ENCODE measurements at places on chromosomes 2 and 18.

DNA sequence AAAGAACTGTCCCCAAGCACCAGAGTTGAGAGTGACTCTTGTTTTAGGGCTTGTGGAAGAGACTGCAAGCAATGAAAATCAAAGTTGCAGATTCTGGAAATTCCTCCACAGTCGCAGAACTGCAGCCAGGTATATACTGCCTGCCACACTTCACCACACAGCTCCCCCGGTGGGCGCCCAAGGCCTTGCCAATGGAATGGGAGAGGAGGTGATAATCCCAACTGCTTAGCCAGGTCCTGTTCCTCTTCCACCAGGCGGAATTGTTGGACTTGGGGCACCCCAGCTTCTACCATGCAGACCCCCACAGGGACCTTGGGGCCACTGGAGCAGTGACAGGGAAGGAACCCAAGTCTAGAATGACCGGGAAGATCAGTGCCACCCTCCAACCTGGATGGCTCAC, 4.8 kb upstream of the PDIA6 start:
- no peak for DNase-seq

DNA sequence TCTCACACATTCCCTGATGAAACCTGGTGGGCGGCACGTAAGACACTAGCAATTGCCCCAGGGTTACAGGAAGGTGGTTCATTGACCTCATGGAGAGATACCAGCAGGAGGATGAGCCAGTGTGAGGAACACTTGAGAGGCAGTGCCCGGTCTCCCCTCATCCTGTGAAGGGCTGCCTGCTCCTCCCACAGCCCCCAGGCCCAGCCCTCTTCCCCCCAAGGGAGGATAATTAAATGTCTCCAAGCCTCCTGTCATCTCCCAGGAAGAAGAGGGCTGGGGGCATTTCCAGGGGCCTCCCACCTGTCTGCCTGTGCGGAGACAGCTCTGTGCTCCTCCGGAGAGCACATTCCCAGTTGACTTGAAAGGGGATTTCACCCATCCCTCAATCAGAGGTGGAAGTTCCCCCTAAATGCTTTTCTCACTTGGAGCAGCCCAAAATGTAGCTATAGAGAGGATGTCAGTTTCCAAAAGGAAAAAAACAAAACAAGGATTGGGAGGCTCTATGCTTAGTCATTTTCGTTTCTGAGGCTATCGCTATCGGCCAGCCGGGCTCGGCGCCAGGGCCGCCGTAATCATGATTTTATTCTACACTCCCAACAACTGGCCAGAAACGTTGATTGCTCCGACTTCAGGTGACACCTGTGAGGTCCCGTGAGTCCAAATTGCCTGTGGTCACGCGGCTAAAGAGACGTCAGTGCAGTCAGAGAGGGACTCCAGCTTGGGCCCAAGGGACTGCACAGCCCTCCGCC, 7.1 kb downstream of the KCNF1 start:
- DNase-seq = no peak

DNA sequence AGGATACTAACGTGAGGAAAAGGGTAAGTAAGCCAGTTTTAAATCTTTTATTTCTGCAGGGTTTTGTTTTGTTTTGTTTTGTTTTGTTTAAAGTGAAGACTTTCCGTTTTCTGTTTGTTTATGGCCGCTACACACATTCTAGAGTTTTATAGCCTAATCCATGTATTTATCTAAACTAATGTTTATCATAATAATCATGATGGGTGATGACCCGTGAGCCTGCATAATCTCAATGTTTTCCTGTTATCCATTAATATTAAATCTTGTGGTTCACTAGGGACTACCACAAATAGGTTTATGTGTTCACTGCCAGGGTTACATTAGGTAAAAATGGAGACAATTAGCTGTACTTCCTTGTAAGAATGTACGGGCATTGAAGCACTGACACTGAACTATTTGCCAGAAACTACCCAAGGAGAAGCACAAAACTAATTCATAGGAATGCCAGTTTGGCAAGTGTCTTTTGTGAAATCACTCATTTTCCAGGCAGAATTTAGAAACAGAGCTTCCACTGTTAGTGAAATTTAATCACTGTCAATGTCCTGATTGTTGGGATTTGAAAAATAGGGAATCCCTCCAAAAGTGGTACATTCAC, 574.8 kb downstream of the LRP1B start:
- DNase-seq = no peak

DNA sequence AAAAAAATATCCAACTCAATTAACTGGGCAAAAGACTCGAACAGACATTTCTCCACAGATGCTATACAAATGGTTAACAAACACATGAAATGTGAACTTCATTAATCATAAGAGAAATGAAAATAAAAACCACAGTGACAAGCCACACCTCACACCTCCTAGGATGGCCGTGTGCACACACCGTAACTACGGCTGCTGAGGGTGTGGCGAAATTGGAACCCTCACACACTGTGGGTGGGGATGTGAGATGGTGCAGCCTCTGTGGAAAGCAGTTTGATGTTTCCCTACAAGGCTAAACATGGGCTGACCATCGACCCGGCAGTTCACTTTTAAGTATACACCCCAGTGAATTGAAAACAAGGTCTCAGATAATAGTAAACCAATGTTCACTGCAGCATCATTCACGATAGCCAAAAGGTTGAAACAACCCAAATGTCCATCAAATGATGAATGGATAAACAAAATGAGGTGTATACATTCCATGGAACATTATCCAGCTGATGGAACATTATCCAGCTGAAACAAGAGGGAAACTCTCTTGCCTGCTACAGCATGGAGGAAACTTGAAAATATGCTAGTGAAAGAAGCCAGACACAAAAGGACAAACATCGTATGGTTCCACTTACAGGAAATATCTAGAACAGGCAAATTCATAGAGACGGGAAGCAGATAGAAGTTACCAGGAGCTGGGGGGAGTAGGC, 32.2 kb downstream of the ZAP70 start:
- DNase-seq = peak; percentile 59

DNA sequence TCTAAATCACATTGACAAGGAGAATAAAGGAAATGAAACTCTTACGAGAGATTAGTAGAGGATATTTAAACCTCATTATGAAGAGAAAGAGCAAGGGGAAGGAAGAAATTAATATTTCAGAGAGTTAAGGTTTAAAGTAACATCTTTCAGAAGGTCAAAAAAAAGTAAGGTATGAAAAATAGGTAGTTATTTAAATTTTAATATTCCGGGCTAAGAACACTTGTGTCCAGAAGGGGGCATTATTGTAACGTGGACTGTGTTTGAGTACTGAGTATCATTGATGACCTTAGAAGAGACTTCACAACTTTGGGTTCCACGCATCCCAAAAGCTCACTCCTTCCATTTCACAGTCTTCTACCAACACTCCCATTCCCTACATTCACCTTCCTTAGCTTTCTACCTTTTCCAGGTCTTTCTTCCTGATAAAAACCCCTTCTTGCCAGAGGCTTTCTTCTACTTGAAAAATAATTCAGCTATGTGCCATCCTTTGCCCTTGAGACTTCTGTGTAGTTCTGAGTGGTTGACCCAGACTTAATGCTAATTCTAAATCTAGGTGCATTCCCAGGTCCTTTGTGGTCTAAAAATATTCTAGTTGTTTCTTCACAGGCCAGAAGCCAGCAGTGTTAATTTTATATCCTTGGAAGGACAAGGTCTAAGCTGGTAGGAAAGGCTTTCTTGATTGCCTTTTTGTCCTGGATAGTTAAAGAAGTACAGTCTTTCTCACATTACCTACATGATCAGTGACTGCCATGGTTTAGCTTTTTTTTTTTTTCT, 16.5 kb downstream of the DYNC1I2 start:
- DNase-seq = no peak

DNA sequence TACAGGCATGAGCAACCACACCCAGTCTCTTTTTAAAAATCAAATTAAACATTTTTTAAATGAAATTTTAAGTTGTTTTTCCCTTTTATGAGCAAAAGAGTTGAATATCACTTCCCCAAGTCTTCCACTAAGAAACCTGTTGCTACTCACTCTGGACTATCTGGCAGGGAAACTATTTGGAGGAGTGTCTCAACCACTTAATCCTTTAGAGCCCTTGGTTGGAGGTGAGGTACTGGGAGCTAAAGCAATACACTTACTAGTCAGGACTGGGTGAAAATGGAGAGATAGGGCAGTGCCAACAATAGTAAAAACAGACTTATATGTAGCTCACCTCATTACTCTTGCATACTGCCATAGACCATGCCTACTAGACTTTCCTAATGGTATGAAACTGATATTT, 135.5 kb downstream of the RND3 start:
- no peak for DNase-seq

DNA sequence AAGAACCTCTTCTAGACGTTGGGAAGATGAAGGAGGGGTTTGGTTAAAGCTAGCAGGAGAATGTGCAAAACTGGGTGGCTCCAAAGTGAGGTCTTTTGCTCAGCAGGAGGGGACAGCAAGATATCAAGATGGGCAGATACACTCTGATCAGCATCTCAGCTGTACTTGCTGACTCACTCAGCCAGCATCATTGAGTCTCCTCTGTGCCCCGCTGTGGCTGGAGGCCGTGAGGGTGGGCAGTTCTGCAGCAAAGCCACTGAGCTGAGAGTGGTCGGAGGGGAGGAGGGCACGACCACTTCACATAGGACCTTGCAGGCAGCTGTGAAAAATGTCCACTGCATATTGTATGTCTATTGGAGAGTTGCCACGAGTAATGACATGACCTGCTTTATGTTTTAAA, 152.0 kb downstream of the CAPN13 start:
- DNase-seq = no peak

GRCh38 chr2:136225950-136226835, 108.2 kb upstream of the CXCR4 start:
- DNase-seq = no peak

- DNase-seq = no peak
These were observed 17.8 kb downstream of the CTAGE1 start for GRCh38 chr18:22399949-22400348.

GRCh38 chr2:44965684-44966083, 24.2 kb downstream of the SIX3 start:
- no peak for DNase-seq

- DNase-seq = no peak
These were observed 5.0 kb downstream of the CNDP1 start for GRCh38 chr18:74539289-74539688.

GRCh38 chr2:72143441-72144273, 4.0 kb downstream of the CYP26B1 start:
- DNase-seq = no peak

DNA sequence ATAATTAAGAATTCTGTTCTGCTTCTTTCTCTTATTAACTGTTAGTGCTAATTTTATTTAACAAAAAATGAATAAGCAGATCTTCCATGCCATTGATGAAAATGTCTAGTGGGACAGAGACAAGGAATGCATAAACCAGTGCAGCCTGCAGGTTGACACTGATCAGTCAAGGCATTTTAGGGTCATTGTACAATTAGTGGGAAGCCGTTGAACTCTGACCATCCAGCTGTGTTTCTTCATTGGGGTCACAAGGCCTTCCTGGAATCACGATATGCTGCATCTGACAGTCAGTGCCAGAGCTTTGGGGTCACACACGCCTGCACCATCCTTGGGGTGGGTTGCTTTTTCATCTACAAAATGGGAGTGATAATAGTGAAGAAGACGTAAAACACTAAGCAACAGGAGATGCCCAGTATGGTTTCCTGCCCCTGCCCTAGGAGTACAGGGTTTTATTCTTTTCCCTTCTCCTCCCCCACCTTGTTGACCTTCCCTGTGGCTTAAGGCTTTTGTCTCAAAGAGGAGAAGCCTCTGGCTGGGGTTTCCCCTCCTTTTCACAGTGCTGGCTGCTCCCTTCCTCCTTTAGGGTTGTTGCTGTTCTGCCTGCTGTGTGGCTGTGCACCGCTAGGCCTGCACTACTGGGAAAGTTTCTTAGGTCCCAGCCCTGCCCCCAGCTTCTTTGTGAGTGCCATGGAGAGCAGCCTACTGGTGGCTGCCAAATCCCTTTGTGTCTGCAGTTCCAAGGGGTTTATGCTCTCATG, 245.6 kb downstream of the TPGS2 start:
- DNase-seq = no peak

DNA sequence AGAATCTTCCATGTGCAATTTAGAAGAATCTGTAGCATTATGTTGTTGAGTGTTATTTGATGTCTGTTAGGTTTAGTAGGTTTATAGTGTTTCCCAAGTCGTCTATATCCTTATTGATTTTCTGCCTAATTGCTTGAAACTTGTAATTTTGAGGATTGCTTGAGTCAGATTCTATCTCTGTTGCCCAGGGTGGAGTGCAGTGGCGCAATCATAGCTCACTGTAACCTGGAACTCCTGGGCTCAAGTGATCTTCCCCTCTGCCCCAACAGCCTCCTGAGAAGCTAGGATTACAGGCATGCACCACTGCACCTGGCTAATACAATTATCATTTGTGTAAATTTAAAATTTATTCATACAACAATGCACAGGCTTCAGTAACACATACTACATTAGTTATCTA, 3.1 kb upstream of the TCF23 start:
- DNase-seq = no peak

DNA sequence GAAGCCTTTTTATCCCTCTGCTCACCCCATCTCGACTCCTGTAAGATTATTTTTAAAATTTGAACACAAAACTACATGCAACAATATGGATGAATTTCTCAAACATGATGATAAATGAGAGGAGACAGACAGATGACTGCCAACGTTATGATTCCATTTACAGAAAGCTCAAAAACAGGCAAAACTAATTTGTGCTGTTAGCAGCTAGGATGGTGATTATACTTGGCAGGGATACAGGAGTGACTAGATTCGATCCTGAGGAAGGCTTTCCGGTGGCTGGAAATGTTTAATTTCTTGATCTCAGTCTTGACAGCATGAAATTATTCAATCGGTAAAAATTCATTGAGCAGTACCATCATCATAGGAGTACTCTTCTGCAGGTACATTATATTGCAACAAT, 163.4 kb upstream of the SH3BP4 start:
- DNase-seq = no peak

GRCh38 chr2:121303531-121304263, 18.7 kb upstream of the TFCP2L1 start:
- no peak for DNase-seq
